ENCODE measurements at places on chromosomes 6 and 20.

DNA sequence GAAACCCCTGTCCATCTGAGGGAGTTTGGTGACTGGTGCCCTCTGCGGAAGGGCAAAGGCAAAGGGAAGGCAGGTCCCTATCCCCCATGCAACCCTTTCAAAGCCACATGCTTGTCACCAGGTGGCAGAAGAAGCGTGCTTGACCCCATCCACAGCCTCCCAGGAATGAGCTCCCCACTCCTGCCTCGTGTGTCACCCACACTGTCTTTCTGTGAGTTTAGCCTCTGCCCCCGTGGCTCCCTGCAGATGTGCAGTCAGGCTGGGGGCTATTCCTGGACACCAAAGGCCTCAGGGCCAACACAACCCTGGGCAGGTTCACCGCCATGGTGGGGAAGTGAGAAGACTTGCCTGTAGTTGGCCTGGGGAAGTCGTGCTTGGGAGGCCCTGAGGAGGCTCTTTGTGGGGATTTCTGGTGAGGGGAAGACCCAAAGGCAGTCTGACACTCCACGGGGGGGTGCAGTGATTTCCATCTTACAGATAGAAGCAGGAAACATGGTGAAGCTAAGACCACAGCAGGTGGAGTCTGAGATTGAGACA lies 16.6 kb upstream of the PCMTD2 start:
- no peak for DNase-seq

DNA sequence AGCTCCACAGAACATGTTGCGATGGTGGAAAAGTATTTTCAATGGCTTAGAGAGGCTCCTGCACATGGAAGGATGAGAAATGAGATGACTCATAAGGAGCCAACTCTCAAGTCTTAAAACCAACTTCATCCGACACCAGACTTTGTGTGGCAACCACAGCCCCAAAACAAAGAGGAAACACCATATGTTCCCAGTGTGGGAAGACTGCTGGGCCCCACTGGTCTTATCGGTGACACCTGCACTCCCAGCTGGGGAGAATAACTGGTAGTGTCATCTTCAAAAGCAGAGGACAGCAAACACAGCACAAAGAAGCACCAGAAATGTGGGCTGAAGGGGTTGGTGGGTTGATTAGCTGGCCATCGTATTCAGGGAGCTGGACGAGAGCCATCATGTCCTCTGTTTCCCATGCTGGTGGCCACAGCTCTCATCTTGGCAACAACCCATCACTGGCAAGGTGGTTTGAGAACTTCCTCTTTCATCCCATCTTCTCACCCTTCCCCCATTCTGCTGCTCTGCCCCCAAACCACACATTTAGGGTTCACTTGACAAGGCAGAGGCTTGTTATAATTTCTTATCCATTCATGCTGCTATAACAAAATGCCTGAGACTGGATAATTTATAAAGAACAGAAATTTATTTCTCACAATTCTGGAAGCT lies 46.0 kb upstream of the TASP1 start:
- no peak for DNase-seq

DNA sequence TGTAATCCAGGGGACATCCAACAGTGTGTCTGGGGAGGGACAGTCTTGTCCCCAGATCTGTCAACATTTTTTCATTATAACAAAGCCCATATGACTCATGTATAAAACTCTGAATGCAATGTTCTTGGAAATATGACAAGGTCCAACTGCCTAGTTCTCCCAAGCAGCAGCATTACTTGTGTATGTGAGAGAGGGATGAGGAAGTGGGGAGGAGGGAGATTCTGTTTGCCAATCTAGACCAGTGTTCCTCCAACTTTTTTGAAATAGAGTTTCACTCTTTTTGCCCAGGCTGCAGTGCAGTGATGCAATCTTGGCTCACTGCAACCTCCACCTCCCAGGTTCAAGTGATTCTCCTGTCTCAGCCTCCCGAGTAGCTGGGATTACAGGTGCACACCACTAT lies 394.8 kb downstream of the DHX35 start:
- no peak for DNase-seq

- DNase-seq, result no peak
Observed at GRCh38 chr20:16541226-16541625, 32.0 kb downstream of the KIF16B start.

DNA sequence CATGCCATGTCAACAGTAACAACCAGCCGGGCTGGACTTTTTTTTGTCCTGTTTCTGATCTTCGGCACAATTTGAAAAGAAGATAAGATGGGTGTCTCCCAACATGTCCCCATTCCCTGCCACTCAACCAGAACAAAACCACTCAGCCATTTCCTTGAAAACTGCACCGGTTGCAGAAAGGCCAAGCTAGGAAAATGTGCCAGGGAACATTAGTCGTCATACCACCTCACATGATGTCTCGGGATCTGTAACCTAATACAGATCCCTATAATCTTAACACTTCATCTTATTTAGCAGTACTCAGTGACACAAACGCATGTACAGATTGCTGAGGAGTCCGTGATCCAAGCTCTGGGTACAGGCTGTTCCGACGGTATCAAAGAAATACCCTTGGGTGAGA lies 46.5 kb downstream of the ALDH8A1 start:
- DNase-seq, result no peak

All from brain pericyte (primary cell).